CD4-positive, alpha-beta T cell treated with Interleukin-15 for 1 hour (primary cell): ENCODE measurements at places on chromosomes 5 and 9.

GRCh38 chr5:83644301-83644700 is 76.4 kb downstream of the HAPLN1 start:
- DNase-seq: no peak

- DNase-seq: no peak
These were observed 23.0 kb upstream of the RBM22 start for GRCh38 chr5:150723845-150724244.

DNA sequence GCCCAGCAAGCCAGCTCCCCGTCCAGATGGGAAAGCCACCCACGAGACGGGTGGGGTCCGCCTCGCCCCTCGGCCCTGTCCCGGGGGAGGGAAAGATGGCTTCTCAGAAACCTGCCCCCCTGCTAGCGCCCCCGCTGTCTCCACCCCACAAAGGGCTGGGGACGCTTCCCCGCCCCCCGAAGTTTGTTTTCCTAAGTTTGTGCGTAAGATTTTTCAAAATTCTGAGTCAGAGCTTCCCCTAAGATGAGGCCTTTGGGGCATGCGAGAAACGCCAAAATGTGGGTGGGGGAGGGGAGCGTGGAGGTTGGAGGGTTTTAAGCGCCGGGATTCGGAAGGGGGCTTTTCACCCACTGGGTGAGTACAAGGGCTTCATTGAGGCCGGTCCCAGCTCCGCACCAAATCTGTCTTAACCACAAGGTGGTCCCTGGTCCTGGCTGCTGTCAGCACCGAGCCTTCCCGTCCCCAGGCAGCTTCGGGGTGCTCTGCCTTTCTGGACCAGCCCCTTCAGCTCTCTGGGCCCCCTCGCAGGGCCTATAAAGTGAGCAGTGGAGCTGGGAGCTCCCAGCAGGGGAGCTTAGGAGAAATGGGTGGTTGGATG is 32.3 kb downstream of the PRRX2 start:
- DNase-seq: no peak

GRCh38 chr5:67610186-67610912 is 413.8 kb upstream of the CD180 start:
- DNase-seq: no peak

DNA sequence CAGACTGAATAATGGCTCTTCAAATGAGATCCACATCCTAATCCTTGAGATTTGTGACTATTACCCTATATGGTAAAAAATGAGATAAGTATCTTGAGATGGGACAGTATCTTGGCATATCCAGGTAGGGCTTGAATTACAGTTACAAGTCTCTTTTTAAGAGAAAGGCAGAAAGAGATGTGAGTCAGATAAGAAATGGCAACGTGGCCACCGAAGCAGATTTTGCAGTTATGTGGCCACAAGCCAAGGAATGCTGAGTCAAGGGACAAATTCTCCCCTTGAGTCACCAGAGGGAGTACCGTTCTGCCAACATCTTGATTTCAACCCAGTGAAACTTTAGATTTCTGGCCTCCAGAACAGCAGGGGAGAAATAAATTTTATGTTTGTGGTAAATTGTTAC is 1983.0 kb upstream of the C9orf72 start:
- DNase-seq: no peak

GRCh38 chr5:87404359-87404758 is 8.4 kb downstream of the CCNH start:
- no peak for DNase-seq

DNA sequence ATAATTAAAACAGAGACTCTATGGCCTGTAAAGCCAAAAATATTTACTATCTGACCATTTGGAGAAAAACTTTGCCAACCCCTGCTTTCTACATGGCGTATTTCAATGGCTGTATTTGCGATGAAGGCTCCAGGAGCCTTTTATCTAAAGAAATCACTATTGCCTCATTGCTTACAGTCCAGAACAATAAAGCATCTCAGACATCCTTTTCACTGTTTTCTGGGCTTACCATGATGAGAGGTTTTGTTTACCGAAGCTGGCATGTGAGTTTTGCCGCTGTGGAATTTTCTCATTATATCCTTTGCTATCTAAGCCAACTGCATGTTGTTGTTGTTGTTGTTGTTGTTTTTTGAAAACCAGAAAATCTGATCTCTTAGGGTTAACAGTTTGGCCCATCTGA is 13.9 kb downstream of the PALM2AKAP2 start:
- no peak for DNase-seq

GRCh38 chr9:5453004-5453403 is 2.7 kb downstream of the CD274 start:
- DNase-seq: no peak

- peak; percentile 85 for DNase-seq
These were observed 17.1 kb downstream of the SCAI start for GRCh38 chr9:125126019-125126746.

GRCh38 chr5:31478901-31479300 is 53.0 kb downstream of the DROSHA start:
- DNase-seq: no peak

GRCh38 chr5:170277867-170278281 is 19.7 kb downstream of the LCP2 start:
- no peak for DNase-seq

DNA sequence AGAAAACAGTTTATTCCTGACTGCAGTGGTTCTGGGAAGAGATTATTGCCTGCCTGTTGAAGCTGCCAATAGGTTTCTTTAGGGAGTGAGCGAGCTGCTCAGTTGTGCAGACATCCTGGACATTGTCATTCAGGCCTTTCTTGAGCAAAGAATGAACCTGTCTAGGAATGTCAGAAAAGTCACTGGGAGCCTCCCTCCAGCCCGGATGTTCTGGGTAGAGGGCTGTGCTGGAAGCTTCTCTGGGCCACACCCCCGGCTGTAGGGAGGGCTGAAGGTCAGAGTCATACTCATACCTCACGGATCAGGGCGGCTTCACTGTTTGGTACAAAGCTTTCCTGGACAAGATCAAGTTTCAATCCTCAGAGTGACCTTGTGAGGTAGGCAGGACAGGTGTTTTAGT is 33.4 kb upstream of the TBC1D2 start:
- no peak for DNase-seq

GRCh38 chr9:104374711-104375110 is 129.4 kb upstream of the OR13F1 start:
- no peak for DNase-seq

GRCh38 chr5:151958111-151958510 is 33.5 kb upstream of the GLRA1 start:
- no peak for DNase-seq

DNA sequence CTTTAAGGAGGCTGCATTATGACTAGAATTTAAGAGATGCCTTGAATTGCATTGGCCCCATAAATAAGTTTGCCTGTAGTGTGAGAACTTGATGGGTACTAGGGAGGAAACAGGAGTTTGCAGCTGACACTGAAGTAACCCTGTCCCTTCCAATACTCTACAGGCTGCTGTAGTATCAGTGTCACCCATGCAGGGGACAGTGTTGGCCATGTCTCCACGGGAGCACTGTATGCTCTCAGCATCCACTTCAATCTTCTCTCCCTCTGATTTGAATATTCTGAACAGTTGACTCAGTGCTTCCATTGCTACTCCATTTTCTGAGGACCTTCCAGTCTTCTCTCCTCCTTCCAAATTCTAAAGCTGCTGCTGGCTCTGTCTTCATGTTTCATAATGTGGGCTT is 11.4 kb upstream of the IFNA14 start:
- no peak for DNase-seq

GRCh38 chr9:123978981-123979380 is 32.6 kb upstream of the LHX2 start:
- DNase-seq: no peak

GRCh38 chr5:103475629-103476240 is 86.9 kb downstream of the NUDT12 start:
- no peak for DNase-seq
